EH (cell line): ENCODE measurements at places on chromosomes 3 and 15.

DNA sequence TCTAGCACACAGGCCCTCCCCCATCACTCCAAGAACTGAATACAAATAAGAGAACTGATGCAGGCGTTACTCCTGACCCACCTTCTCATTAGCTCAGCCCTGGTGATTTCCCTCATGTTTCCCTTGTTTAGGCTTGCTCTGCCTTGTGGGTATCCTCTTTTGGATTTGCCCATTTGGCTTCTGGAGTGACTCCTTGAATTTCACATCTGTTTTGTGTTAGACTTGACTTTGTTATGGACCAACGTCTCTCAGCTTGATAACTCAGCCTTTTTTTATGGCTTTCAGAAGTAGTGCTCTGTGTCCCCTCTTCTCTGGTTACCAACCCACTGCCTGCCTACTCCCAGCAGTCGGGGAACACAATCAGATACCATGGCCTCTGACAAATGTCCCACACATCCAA lies 11.3 kb upstream of the TMOD3 start:
- peak; percentile 49 for DNase-seq

DNA sequence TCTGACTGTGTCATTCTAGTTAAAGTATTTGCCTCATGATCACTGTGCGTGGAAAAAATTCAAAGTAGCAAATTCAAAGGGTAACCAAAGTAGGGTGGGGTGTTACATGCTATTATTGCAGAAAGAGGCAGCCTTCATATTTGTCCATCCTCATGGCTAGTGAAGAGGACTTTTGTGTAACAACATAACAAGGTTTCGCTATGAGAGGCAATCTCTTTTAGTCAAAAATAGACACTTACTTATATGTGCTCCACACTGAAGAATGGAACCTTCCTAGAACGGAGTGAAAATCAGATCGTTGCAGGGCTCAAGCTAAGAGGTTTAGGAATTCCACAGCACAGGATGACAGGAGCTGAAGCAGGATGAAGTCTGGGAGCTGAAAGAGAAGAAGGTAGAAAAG lies 345.1 kb upstream of the CBLB start:
- DNase-seq = no peak

DNA sequence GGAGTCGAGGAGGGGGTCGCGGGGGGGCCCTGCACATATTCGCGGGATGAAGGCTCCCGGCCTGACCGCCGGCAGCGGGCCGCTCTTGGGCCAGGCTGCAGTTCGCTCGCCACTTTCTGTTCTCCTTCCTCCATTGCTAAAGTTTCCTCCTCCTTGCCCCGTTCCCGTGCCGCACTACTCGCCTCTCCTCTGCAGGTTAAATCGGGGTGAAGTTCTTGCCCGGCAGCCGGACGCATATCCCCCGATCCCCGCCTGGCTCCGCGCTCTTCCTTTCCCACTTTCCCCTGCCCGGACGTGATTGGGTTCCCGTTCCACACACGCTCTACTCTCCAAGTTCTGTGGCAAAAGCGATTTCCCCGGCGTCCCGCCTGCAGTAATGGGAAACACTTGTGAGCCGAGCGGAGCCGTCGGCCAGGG lies 556 bp downstream of the CRYBG3 start:
- peak; percentile 74 for DNase-seq

- DNase-seq = no peak
Observed at GRCh38 chr3:952906-953305, 139.9 kb upstream of the CNTN6 start.

DNA sequence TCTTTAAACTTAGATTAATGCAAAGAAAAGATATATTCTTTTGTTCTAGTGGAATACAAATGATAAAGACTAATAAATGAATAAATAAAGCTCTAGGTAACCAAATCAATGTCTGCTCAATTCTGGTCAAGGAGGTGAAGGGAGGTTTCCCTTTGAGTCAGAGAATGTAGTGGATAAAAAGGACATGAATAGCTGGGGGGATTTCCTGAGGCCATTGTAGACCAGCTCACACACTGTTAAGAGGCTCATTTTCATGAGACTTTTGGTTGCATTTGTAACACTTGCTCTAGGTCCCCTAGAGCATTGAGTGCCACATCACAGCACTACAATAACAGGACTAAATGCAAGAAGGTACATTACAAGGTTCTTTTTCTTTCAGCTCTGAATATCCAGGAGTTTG lies 170.7 kb downstream of the TIGIT start:
- no peak for DNase-seq

GRCh38 chr3:10474847-10475246 lies 30.5 kb downstream of the ATP2B2 start:
- DNase-seq = no peak

GRCh38 chr3:29978036-29978435 lies 628.4 kb upstream of the TGFBR2 start:
- peak; percentile 2 for DNase-seq

DNA sequence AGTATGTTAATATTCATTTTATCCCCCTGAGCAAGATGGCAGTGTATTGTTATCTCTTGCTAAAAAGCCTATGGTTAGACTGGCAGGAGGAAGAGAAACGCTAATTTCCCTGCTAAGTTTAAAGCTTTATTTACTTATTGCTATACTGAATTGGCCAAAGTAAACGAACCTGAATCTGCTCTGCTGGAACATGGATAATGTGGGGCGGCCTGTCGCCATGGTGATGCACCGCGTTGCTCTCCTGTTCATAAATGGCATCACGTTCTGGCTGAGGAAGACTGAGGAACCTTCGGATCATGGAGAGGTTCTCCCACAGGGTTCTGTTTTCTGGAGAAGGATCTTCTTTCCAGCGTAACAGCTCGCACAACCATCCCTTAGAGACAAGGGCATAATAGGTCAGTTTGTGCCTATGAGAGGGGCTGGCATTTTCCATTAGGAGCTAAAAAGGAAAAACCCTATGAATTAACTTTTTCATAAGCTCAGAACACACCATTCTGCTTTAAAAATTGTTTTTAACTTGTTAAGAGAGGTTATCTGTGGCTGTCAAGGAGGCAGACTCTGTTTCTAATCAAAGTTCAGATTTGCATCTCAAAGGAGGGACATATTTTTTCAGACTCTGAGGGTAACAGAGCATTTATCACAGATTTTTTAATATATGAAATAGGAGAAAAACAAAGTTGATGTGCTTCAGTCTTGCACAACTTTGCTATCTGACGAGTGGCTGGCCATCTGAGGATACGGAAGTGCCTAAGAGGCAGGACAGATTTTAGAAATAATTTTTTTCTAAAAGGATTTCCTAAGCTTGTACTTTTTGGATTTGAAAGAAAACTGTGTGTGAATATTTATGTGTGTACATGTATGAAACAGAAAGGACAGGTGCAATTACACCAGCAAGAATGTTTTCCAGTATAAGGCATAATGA lies 73.1 kb downstream of the SATB1 start:
- DNase-seq = no peak

DNA sequence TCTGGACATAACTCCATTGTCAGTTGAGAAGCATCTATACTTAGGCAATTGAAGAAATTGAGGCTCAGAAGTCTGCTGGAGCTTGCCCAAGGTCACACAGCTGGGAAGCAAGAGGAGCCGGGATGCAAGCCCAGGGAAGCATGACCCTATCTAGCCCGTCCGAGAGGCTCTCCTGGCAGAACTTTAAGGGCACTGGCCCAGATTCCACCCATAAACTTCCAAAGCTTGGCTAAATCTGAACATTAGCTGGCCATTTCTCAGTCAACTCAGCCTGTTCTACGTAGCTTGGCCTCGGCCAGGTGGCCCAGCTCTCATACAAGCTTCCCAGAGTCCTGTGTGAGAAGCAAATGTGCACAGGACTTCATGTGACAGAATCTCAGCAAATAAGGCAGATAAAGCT lies 75.8 kb downstream of the LRIG1 start:
- DNase-seq = no peak

- DNase-seq = no peak
Observed at GRCh38 chr3:104536715-104537114, 830.0 kb upstream of the ALCAM start.

DNA sequence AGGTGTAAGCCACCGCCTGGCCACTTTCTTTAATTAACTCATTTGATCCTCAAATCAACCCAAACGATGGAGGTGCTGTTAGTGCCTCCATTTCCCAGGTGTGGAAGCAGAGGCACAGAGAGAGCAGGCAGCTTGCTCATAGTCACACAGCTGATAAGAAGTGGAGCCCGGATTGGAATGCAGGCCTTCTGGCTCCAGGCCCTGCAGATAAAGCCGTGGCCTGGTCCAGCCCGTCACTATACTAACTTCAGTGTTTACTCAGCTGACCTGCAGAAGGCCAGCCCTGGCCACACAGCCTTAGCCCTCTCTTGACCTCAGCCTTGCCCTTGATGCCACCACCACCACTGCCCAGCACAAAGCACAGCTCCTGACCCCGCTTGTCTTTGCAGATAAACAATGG lies 116.7 kb downstream of the NUP210 start:
- no peak for DNase-seq

- no peak for DNase-seq
Observed at GRCh38 chr3:127479449-127479848, 111.1 kb downstream of the TPRA1 start.

DNA sequence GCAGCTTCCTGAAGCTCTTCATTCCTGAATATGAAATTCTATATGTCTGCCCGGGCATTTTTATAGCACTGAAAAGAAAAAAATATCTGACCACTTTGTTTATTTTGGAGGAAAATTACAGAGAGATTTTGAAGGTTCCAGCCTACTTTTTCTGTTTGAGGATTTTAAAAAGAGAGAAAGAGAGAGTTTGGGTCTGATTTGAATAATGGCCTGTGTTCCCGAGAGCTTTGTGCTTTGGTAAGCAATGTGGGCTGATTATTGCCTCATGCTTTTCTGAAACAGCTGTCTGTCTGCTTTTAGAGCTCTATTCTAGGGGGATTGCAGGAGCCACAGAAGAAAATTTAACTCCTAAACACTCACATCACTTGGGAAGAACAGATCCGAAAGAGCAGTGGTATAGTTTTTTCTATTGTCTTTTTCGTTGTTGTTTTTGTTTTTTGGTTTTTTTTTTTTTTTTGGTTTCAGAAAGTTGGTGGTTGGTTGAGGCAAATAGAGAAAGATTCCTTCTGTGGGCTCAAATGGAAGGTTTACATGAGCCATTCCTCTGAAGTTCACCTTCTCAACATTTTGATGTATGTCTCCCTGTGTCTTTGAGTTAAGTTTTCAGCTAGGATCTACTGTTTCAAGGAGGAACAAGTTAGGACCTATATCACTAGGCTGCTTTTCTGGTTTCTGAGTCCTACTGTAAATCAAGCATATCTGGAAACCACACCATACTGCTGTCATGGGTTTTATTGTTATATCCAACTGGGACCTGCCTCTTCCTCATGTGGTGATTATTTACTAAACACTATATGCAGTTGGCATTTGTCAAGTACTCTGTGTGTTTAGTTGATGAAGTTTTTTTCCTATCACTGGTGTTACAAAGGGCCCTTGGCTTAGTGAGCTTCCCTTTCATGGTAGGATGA lies 178.9 kb downstream of the KCNMB2 start:
- no peak for DNase-seq

- no peak for DNase-seq
Observed at GRCh38 chr3:15220661-15221060, 14.6 kb downstream of the CAPN7 start.

DNA sequence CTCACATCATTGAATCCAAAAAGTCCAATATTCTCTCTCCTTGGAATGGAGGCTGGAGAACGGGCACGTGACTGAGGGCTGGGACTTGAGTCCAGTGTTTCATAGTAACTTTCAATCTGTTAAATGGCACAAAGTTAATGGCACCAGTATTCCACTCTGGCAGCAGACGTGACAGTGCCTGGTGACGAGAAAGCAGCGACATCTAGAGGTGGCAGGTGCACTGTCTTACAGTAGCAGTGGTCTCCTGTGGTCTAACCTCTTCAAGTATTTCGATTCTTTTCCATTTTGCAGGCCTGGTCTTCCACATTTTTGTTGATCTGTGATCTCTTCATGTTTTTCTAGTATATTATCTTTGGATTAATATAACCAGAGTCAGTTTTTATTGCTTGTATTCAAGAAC lies 107.1 kb downstream of the OXSM start:
- peak; percentile 30 for DNase-seq

DNA sequence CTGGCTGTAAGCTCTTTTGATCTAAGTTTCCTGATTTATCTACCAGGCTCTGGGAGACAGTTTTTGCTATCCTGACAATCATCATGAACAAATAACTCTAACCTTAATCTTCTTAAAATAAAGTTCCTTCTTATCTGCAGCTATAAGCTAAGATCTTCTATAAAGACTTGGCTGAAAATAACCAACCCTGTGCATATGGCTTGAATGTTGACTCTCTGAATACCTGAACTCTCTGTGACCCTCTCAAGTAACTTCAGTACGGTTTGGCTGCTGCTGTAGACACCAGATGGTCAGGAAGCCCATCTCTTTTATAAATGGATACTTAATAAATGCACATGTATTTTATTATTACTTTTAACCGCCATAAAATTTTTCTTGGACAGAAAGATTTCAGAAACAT lies 412.4 kb upstream of the CBLB start:
- DNase-seq = peak; percentile 45

DNA sequence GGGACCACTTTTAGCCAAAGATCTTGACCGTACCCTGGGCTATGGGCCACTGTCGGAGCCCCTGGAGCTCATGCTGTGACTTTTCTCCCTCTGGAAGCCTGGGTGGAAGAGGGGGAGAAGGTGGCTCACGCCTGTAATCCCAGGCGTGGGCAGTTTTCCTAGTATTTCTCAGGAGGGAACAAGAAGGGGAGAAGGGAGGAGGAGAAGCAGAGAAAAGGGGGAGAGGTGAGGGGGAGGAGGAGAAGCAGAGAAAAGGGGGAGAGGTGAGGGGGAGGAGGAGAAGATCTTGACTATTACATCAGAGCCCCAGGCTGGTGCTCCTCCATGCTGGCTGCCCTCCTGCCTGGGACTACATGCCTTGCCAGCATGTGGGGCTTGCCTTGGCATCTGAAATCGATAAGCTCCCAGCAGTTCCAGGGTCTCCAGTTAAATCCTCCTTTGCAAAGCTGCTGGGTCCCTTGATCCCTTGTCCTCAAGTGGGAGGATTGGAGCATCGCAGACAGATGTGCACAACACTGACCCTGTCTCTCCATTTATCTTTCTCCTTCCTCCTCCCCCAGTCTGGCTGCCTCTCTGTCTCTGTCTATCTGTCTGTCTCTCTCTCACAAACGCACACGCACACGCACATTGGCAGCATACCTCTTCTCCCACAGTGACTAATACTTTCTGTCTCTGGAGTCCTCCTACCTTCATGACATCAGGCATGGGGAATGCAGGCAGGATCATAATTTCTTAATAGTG lies 41.6 kb downstream of the MRAS start:
- DNase-seq = peak; percentile 96

GRCh38 chr3:170914212-170914611 lies 5.8 kb upstream of the EIF5A2 start:
- DNase-seq = no peak

DNA sequence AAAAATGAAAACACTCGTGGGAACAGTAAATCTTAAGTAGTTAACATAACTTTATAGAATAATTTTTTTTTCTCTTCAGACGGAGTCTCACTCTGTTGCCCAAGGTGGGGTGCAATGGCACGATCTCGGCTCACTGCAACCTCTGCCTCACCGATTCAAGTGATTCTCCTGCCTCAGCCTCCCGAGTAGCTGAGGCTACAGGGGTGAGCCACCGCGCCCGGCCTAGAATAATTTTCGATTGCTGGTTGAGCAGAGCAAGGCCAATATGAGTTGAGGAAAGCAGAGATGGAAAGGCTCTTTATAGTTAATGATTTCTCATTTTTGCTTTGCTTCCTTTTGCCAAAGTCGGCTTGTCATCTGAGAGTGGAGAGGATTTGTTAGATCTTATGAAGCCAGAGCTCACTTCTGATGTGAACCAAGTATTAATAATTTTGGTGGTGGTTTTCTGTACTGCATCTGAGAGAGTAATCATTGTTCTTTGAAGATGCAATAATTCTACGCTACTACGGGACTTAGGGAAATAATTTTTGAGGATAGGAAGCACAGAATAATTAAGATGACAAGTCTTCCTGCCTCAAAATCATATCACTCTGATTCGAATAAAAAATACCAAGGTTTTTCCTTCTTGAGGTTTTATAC lies 1.6 kb upstream of the GOLM2 start:
- DNase-seq = no peak
